ENCODE measurements at places on chromosomes 7 and 10.

DNA sequence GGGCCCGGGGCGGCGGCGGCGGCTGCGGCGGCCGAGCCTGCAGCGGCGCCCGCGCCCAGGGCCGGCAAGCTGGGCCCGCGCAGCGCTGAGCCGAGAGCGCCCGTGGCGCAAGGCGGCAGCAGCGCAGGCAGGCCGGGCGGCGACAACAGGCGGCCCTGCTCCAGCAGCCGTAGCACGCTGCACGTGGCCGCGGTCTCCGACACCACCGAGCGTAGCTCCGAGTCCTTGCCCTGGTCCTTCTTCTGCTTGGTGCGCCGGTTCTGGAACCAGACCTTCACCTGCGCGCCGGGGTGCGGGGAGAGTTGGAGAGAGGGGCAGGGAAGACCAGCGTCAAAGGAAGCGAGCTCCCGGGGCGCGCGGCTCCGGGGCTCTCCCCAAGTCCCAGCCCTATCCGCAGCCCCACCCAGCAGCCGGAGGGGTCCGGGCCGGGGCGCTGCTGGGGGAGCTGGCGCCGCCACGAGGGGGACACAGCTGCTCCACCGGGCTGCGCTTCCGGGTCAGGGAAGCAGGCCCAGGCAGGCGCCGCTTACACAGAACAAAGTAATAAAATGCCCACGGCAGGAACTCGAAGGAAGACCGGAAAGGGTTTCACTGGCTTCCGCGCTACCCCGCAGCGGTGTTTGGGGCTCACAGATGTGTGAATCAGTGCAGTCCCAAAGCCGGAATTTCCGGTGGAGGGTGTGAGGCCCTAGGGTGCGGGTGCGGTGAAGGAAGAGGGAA lies 3.6 kb downstream of the VAX1 start:
- DNase-seq, result no peak

DNA sequence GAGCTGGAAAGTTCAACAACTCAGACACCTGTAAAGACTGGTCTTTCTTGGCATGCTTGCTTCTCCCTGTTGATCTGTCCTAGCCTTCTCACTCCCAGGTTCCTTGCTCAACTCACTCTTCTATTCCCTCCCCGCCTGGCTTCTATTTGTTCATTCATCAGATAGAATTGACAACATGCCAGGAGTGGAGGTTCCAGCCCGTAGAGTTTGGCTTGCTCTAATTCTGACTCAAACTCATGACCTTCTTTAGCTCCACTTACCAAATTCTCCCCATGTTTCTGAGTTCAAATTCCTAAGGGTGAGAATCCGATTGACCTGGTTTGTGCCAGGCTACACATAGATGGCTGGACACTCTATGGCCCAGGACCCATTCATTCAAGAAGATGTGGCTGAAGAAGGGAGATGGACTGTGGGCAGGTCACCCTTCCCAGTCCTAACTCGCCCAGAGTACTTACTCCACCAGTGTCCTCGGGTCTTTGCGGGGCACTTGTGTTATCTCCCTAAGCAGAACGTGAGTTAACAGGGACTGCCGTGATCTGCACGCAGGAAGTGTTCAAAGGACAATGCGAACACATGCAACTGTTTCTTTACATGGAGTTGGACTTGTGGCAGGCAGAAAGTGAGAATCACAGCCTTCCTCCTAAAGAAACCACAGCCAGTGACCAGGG lies 4.0 kb upstream of the TMEM236 start:
- no peak for DNase-seq

DNA sequence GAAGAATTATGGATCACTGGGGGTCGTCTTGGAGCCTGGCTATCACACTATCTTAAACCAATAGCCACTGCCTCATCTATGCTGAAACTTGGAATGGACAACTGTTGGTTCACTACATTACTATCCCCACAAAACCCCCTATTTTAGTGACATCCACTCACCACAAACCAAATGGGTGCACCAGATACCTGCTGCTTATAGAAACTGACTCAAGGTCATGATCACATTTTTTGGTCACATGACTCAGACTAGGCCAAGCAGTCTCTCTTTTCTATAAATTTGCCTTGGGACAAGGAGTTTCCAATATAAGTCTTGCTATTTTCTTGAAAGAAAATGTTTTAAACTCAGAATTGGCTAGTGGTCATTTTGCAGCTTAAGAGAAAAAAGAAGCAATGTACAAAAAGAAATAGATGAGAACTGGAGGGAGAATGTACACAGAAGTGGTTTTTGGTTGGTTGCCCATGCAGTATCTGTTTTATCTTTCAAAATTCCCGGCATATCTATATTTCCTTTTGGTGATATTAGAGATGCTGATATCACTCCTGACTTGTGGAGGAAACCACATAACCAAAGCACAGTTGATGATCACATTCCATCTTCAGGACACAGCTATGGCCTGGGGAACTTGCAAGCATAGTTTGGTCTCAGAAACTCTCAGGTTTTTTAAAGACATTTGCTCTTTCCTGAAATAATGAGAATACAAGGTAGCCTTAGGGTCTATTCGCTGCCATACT lies 85.2 kb upstream of the CACNA2D1 start:
- no peak for DNase-seq

- DNase-seq, result no peak
Observed at GRCh38 chr10:127458829-127459228, 90.3 kb upstream of the NPS start.

- DNase-seq, result no peak
Observed at GRCh38 chr10:86411281-86411841, 44.8 kb upstream of the GRID1 start.

GRCh38 chr7:28298870-28299518 lies 113.3 kb upstream of the CREB5 start:
- DNase-seq, result no peak

- no peak for DNase-seq
Observed at GRCh38 chr7:11642276-11642675, 189.7 kb downstream of the THSD7A start.

GRCh38 chr10:103932971-103933370 lies 15.0 kb upstream of the STN1 start:
- DNase-seq, result no peak

DNA sequence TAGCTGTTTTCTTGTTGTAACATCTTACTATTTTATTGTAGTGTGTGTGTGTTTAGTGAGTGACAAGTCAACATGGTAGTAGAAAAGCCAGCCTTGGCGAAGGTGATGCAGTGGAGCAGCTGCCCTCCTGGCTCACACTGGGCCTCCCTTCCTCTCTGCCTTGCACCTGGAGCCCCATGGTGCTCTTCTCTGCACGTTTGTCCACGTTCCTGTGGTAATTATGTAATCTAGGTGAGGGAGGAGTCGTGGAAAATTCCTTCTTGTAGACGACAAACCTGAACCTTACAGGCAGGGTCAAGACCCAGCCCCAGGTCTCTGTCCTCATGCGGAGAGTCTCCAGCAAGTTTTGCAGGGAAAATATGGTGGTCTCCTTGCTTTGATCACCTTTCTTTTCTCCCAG lies 348.3 kb upstream of the MKI67 start:
- no peak for DNase-seq

- no peak for DNase-seq
Observed at GRCh38 chr10:118272149-118272721, 69.9 kb downstream of the FAM204A start.

- no peak for DNase-seq
Observed at GRCh38 chr10:61785473-61786105, 115.9 kb upstream of the ARID5B start.

DNA sequence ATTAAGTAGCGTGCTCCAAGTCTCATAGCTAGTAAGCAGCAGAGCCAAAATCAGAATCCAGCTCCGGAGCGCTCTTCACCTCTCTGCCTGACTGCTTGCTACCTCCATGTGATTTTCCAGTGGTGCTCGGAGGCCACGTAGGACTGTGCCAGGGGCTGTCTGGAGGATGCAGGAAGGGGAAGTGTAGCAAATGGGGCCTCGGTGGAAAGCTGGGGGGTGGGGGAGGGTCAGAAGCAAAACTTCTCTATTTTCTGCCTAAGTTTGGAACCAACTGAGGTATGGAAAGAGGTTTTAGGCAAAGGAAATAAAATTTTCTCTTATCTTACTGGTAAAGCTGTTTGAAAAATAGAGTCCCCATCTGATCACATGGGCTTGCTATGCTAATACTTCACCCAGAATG lies 108.7 kb downstream of the TBXAS1 start:
- no peak for DNase-seq

- no peak for DNase-seq
Observed at GRCh38 chr7:23014681-23015080, 751 bp upstream of the HYCC1 start.

DNA sequence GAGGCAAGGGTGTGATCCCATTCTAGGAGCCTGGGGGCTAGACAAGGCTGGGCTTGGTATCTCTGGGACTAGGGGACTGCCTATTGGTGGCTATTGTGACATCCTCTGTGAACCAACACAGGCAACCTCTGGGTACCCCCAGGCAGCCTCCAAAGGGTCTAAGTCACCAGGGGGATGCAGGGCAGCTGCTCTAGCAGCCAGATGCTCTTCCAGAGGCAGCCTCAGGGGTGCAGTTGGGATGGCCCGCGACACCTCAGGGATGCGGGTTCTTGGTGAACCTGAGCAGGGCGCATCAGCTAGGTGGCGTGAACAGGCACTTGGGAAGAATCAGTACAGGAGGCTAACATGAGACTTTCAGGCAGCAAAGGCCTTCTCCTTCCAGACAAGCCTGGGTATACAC lies 1.6 kb upstream of the TMEM120A start:
- DNase-seq, result no peak

- DNase-seq, result no peak
Observed at GRCh38 chr7:19377611-19378344, 232.6 kb upstream of the FERD3L start.

- no peak for DNase-seq
Observed at GRCh38 chr10:63885156-63885555, 364.0 kb downstream of the REEP3 start.

DNA sequence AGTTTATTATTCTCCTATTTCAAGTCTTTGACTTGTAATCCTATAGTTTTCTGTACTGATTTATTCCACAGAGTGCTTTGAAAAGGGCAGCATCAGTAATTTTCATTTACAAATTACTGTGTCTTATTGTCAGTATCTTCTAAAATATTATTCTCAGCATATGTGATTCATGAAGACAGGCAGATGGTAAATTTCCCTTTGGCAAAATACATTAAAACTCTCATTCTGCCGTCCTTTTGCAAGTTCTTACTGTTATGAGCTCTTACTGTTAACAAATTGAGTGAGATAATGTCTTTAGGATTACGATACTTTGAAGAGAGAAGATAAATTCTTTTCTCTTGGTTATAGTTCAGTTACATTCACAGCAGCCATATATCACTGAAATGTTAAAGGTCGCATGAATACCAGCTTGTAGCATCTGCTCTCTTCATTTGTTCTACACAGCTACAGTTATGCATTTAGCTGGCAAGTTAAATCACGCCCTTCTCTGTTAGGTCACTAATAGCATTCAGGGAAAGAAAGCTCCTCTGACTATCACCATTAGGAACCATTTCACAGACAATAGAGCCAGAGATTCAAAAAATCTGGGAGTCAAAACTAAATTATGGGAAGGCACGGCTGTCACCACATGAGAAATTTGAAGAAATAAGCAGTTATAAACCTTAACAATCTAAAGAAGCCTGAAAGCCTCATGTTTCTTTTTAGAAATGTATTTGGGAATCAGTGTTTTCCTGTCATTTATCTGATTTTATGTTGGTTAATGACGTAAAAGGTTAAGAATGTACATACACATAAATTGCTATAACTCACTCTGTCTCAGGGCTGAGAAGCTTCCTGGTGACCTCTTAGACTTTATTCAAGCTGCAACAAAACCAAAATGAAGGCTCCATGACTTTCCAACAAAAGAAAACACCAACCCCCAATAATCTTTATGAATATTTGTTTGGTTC lies 109.6 kb upstream of the SP4 start:
- no peak for DNase-seq

DNA sequence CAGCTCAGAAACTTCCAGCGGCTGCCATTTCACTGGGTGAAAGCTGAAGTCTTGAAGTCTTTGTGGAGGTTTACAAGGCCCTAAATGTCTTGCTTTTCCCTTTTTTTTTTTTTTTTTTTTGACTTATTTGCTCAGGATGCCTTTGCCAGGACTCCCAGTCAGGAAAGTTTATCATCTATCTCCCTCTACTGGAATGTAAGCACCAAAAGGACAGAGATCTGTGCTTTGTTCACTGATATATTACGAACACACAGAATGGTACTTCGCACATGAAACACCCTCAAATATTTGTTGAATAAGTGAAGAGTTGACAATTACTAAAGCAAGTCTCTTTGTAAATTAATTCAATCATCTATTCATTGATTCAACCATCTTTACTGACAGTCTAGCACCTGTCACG lies 23.2 kb downstream of the ABCB4 start:
- no peak for DNase-seq

DNA sequence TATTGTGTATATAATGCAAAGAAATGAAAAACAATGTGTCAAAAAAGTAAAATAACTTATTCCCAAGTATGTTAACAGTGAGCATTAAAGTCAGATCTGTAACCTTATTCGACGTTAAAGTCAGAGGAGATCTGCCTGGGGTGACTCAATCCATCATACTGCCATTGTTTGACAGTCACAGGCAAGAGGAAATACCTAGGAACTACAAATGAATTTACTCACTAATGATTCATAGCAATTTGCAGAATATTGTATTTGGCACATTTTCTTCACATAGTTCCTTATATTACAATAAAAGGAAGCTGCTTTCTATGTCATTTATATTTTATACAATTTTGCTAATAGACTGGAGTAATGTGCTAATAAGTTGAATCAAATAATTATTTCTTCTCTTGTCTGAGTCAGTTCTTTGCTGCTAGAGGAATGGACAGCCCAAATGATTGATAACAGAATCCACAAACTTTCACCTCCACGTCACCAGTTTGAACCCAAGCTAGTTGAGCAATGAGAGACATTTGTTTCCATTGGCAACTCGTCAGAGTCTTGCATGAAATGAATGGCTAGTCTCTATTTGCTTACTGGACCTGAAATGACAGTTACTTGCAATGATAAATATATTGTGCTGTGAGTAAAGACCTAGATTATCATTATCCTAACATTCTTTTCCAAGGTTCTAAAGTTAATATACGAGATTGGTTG lies 48.5 kb upstream of the TMEM106B start:
- DNase-seq, result no peak

GRCh38 chr10:100534726-100535125 lies 1.0 kb upstream of the HIF1AN start:
- no peak for DNase-seq

DNA sequence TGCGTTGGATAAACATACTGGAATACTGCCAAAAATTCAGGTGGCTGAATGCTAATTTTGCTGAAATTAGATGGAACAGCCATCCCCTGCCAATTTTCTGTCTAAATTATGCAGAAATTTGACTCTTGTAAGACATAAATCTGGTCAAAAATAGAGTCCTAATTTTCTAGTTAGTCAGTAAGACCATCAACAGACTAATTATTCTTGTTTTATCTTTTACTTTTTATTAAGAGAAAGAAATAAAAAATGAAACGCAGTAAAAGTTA lies 110.3 kb upstream of the GATA3 start:
- no peak for DNase-seq

Data from natural killer cell (primary cell).